ENCODE measurements at places on chromosomes 3 and 15. TPM values are rescaled to one million over a fixed set of nuclear protein-coding genes. Genes with fewer than 3 reads are reported as not detected.

GRCh38 chr15:44712346-44713005 lies 1.2 kb downstream of the B2M start:
- peak; percentile 82 for DNase-seq

Gene RYR3
- polyA plus RNA-seq: 48.3 TPM

GRCh38 chr15:29305556-29305955 lies 35.9 kb upstream of the NSMCE3 start:
- DNase-seq: no peak

GRCh38 chr3:128846486-128846891 lies 32.9 kb upstream of the ACAD9 start:
- DNase-seq: no peak

GRCh38 chr3:53843195-53844177 lies 2.7 kb downstream of the CHDH start:
- no peak for DNase-seq

DNA sequence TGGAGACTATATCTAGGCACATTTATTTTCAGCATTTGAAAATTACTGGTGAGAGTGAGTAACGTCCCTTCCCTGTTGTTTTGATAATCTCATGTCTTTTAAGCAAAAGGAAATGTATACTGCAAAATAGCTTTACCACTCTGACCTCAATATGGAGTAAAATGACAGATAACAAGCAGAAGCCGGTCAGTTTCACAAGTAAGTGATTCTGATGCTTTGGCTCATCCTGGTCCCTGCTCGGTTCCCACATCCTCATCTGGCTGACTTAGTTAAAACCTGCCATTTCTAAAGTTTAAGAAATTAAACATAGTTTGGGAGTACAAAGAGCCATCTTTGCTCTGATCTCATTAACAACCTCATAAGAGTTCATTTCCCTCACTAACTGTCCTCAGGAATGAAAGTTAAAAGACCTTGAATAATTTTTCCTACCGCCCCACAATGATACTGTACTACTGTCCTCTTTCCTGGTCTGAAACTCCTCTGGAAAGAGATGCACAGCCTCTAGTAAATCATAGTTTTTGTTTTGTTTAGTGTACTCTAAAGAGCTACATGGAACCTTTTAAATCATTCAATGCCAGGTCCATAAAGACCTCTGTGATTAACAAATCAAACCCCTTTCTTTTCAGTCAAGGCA lies 72.3 kb upstream of the ICE2 start:
- no peak for DNase-seq

DNA sequence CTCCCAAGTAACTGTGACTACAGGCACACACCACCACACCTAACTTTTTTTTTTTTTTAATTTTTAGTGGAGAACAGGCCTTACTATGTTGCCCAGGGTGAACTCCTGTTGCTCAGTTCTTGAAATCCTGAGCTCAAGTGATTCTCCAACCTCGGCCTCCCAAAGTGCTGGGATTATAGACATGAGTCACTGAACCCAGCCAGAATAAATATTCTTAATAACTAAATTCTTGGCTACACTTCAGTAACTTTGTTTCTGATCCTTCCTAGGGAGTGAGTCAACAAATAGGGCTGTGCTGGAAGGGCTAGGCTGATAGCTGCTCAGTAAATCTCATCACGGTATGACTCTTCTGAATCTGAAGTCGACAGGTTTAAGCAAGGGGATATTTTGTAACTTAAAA lies 56.6 kb downstream of the P3H2 start:
- DNase-seq: no peak

DNA sequence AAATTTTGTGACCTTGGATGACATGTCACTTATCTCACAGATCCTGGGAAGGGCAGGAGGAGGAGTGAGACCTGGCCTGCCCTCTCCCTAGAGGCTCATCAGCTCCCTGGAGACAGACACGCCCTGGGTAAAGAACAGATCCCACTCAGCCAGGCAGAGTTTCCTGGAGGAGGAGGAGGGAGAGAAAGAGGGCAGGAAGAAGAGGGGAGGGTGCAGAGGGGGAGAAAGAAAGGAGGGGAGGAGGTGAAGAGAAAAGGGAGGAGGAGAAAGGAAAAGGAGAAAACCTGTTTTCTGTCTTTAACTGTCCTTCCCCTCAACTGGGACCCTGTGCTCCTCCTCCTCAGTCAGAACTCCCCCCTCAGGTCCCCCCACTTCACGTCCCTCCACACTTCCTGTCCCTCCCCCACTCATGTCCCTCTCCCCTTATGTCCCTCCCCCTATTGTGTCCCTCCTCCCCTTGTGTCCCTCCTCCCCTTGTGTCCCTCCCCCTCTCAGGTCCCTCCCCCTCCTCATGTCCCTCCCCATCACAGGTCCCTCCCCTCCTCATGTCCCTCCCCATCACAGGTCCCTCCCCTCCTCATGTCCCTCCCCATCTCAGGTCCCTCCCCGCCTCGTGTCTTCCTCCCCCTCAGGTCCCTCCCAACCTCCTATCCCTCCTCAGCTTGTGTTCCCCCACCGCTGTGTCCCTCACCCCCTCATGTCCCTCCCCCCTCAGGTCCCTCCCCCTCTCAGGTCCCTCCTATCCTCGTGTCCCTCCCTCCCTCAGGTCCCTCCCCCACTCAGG lies 52.3 kb upstream of the CGNL1 start:
- no peak for DNase-seq

Gene LSMEM2
- polyA plus RNA-seq: 35.9 TPM

- no peak for DNase-seq
Measured at GRCh38 chr3:10744098-10744465, 71.9 kb upstream of the SLC6A11 start.

Gene COMMD2
- 28.3 TPM for polyA plus RNA-seq

DNA sequence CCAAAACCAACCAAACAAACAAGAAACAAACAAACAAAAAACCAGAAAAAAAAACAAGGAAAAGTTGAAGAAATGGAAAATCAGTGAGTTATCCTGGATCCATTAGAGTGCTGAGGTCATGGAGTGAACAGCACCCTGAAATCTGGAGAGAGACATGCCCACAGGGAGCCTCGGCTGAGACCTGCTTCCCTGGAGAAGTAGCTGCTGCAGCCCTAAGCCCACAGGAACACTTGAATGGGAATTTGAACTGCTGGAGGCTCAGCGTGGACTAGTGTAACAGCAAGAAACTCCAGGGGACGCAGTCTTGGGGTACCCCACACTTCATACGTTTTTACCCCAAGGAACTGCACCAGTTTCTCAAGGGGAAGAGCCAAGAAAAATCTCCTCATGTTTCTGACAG lies 144.1 kb upstream of the UBE3A start:
- no peak for DNase-seq

Gene THOC7
- polyA plus RNA-seq: 50.9 TPM

Gene FETUB
- not detected for polyA plus RNA-seq

GRCh38 chr15:94840794-94841783 lies 609.7 kb downstream of the MCTP2 start:
- no peak for DNase-seq

- peak; percentile 11 for DNase-seq
Measured at GRCh38 chr3:165193366-165194254, 2.6 kb downstream of the SLITRK3 start.

- no peak for DNase-seq
Measured at GRCh38 chr3:134364936-134365765, 9.1 kb downstream of the AMOTL2 start.

- DNase-seq: no peak
Measured at GRCh38 chr3:14775011-14775410, 43.8 kb upstream of the FGD5 start.

DNA sequence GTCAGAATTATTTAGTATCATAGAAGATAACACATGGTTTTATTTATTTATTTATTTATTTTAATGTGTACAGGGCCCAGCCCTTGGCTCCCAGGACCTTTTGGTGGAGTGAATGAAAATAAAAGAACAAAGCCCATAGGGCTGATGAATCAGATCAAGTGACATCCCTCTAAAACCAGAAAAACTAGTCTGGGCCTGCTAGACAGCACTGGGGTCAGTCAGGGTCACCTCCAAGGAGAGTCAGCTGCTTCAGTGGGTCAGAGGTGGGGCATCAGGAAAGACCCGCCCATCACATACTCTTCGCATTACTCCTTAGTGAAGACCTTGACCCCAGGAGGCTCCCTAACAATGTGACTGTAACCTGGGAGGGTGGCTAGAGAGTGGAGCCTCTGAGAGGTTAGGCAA lies 12.8 kb downstream of the PPCDC start:
- no peak for DNase-seq

- no peak for DNase-seq
Measured at GRCh38 chr3:190534986-190535385, 21.1 kb downstream of the IL1RAP start.

- no peak for DNase-seq
Measured at GRCh38 chr15:67992834-67993233, 61.3 kb upstream of the PIAS1 start.

- no peak for DNase-seq
Measured at GRCh38 chr15:57370929-57371328, 5.4 kb upstream of the CGNL1 start.

GRCh38 chr15:31824024-31824423 lies 206.3 kb upstream of the CHRNA7 start:
- DNase-seq: no peak

DNA sequence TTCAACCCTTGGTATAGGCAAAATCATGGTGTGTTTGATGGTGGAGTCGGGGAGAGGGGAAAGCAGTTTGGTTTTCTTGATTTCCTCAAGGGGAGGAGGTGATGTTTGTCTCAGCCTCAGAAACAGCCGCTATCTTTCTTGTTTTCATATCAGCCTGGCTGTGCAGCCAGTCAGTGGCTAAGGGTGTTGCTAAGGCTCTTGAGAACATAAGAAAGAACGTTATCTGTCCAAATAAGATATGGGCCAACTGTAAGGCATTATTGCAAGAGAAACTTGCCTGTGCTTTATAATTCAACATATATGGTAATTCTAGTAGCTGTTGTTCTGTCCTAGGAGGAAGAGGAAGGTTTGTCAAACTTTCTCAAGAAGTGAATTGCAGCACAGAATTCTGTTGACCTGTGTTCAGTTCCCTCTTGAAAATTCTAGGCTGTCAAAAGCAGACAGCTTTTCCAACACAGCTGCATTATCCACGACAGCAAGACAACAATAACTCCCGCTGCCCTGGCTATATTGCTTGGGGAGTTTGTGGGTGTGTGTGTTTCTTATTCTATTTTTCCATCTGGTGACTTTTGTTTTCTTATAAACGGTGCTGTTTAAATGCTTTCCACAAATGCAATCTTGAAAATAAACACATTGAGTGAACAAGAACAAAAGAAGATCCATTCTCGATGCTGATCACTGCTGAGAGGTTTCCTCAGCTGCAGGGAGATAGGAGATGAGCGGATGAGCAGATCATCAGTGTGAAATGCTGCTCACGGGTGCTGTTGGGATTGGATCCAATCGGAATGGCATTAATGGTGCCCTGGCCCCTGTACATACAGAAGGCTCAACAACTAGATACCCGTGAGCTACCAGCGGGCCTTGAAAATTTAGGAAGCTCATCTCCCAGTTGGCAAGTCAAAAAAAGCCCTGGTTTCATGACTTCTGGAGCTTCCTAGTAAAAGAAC lies 90.8 kb upstream of the TNFAIP8L3 start:
- peak; percentile 73 for DNase-seq

- DNase-seq: no peak
Measured at GRCh38 chr3:113297287-113297686, 85.9 kb downstream of the BOC start.

Gene CP
- 2.1 TPM for polyA plus RNA-seq

Gene ALDH1L1
- 0.70 TPM for polyA plus RNA-seq

DNA sequence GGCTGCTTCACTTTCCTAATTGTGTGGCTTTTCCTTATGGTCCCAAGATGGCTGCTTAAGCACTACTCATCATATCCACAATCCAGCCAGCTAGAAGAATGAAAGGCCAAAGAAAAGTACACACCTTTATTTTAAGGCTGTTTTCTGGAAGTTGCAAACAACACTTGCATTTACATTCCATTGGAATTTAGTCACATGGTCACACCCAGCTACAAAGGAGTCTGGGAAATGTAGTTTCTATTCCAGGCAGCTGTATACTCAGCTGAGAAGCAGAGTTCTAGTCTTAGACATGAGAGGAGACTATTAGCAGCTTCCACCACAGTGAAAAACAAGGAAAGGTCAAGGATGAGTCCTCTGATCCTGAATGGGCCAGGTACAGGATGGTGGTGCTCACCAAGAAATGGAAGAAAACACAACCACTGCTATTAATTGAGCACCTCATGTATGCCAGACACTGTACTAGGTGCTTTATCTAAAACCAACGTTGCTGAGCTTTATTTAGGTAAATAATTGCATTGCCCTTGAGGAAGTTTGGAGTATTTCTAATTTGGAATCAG lies 28.0 kb upstream of the ATG7 start:
- no peak for DNase-seq
